CD4-positive, CD25-positive, alpha-beta regulatory T cell (primary cell): ENCODE measurements at places on chromosomes 3 and 15. TPM values are rescaled to one million over a fixed set of nuclear protein-coding genes. Genes with fewer than 3 reads are reported as not detected.

The CPN2 gene
- total RNA-seq, result not detected

The ZNF660 gene
- total RNA-seq, result not detected

The DHFR2 gene
- total RNA-seq, result 2.9 TPM

The GABRA5 gene
- not detected for total RNA-seq

The LEKR1 gene
- 0.99 TPM for total RNA-seq

The GNAT1 gene
- not detected for total RNA-seq

The SLC15A2 gene
- total RNA-seq, result 1.8 TPM

The SLC25A36 gene
- total RNA-seq, result 104 TPM

The RPL15 gene
- total RNA-seq, result 1,532 TPM

The ARPP21 gene
- total RNA-seq, result not detected

The WNT5A gene
- total RNA-seq, result not detected

The DNASE1L3 gene
- total RNA-seq, result not detected

The SV2B gene
- not detected for total RNA-seq

The PLAAT1 gene
- not detected for total RNA-seq

The PLA2G4E gene
- total RNA-seq, result not detected

DNA sequence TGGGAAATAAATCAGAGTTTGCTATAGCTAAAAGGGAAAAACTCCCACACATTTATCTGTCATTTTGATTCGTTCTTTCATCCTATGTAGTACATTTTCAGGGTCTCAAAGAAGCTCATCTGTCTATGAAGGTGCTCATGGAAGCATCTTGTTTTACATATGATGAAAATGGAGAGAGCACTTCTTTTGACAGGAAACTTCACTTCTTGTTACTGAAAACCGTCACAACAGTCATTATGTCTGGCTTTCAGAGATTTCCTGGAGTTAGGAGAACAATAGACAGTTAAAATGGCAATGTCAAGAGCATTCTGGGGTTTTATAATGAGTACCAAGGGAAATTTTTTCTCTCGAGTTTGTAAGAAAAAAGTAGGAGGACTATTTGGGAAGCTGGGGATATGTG lies 83.3 kb downstream of the TMEM108 start:
- no peak for DNase-seq

- no peak for DNase-seq
These were observed 48.5 kb downstream of the RLBP1 start for GRCh38 chr15:89172921-89173320.

DNA sequence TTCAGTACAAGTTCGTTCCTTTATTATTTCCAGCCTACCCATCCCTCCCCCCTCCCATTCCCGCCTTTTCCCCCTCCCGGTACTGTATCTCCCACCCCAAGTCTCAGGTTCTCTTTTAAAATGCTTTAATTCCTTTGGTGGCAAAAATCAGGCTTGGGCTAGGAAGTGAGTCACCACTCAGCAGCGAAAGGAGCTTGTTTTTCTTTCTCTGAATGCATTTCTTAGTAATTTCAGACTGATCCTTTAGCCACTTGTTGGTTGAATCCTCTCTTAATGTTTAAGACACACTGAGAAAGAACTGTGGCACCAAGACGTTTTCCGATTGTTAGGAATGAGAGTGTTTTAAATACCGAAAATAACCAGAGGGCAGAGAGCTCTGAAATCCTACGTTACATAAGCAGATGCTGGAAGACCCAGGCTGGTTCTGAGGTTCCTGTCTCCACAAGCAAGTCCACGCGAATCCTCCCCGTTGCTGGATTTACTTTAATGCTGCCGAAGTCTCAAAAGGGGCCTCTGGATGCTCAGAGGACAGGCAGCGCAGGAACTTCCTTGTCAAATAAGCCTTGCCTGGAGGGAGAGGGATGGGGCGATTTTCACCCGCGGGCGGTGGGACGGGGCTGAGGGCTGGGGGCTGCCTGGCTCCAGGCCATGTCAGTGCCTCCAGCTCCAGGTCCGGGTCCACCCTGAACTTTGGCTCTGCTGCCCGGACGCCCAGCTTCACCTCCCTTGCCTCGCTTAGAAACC lies 854 bp upstream of the COL8A1 start:
- DNase-seq, result no peak

GRCh38 chr3:50151728-50152127 lies 3.4 kb upstream of the SEMA3F start:
- no peak for DNase-seq

DNA sequence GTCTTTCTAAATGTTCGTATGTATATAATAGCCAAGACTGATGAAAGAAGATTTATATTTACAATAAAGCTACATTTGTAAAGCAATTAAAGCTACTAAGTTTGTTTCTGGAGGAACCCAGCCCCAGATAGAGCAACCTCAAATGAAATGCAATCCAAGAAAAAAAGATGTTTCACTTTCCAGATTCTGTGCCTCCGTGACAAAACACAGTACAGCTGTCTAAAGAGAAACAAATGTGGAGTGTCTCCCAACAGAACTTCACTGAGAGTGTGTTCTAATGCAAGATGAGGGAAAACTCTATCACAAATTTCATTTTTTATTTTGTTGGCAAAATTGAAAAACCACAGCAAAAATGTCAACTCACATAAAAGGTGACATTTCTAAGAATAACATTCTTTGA lies 317.0 kb downstream of the OCA2 start:
- no peak for DNase-seq

- DNase-seq, result no peak
These were observed 15.9 kb downstream of the BSN start for GRCh38 chr3:49570028-49570654.

DNA sequence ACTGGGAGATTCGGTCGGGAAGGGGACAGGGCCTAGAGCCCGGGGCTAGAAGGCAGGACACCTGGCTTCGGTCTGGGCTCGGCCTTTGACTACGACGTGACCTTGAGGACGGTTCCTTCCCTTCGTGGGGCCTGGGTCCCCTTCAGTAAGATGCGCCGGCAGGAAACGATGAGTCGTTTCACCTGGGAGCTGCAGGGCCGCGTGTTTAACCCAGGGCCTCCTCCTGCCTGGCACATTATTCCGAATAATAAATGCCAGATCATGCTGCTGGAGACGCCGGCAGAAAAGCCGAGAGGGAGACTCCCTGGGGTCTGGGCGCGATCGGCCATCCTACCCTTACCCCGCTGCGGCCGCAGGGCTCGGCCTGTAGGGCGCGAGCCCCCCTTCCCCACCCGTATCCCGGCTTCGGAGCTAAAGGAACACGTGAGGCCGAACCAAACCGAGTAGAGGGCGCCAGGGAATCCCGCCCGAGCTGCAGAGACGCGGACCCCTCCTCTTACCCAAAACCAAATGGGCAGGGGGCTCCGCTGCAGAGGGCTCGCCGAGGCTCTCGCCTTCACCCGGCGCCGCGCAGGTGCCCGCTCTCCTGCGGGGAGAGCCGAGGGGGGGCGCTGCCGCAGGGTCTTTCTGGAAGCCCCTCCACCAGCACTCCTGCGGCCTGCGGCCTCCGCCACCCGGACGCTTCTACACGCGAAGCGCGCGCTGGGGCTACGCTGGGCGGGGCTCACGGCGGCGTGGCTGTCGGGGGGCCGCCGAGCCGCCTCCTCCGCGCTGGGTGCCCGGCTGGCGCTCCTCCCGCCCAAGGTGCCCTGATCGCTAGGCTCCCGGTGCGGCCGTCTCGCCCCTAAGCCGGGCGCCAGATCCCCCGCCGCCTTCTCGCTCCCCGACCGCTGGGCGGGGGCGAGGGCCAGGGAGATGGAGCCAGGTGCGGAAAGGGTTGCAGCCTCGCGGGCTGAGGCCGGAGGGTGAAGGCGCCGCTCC lies at the start of gene BDH1:
TSS of gene BDH1 (minus strand) at position 688 of the 981 bp plus-strand sequence. CDS start 9,525 bp downstream, outside the sequence.
- DNase-seq, result peak; percentile 45

DNA sequence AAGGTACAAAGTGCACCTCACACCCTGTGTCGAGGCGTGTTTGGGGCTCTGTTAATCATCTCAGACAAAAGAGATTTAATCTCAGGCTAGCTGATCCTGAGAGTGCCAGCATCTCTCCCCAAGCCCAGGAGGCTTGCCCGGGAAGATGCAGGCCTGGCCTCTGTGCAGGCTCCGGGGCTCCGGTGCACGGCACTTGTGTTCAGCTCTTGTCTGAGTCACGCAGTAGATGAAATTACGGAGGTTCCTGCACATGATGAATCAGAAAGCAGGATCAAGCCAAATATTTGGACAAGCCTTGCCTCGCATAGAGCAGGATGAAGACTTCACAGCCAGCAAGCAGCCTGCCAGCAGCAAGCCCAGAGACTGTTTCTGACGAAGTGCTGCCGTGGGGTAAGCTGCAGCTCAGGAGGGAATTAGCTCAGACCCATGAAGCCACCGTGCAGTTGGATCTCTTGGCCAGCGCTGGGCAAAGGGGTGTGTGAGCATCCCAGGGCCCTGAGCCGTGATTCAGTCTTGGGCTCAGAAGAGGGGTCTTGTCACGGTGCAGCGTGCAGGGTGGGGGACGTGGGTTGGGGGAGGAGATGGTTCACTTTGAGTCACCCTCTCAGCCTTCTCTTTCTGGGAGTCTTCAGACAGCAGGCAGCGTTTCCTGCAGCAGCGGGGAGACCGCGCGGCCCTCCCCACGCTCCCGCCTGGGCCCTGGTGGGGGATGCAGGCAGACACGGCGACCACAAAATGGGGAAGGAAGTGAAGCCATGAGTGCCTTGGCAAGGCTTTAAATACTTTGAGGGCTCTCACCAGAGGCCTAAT lies 89.2 kb upstream of the MEF2A start:
- DNase-seq, result peak; percentile 24

DNA sequence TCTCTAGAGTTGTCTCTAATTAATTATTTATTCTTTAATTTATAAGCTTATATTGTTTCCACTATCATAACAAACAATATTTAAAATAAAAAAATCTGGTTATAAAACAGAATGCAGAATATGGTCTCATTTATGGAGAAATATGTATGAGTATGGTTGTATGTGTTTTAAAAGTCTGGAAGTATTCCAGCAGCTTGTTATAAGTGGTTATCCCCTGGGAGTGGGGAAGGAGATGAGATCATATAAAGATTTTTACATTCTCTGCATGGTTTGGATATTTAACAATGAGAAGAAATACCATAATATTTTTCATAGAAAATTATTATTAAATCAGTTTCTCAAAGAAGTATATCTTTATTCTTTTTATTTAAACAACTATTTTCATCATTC lies 135.4 kb upstream of the MB21D2 start:
- no peak for DNase-seq

GRCh38 chr3:152175528-152175889 lies 93.2 kb upstream of the MBNL1 start:
- no peak for DNase-seq

- DNase-seq, result no peak
These were observed 56.6 kb upstream of the ARHGEF3 start for GRCh38 chr3:56858331-56858730.

- DNase-seq, result no peak
These were observed 956 bp downstream of the ZIC1 start for GRCh38 chr3:147410116-147410525.

GRCh38 chr3:42688487-42689420 lies 3.4 kb downstream of the KLHL40 start:
- no peak for DNase-seq

GRCh38 chr3:171049861-171050444 lies 23.4 kb upstream of the SLC2A2 start:
- peak; percentile 34 for DNase-seq

GRCh38 chr3:99163314-99163713 lies 261.8 kb upstream of the DCBLD2 start:
- no peak for DNase-seq

DNA sequence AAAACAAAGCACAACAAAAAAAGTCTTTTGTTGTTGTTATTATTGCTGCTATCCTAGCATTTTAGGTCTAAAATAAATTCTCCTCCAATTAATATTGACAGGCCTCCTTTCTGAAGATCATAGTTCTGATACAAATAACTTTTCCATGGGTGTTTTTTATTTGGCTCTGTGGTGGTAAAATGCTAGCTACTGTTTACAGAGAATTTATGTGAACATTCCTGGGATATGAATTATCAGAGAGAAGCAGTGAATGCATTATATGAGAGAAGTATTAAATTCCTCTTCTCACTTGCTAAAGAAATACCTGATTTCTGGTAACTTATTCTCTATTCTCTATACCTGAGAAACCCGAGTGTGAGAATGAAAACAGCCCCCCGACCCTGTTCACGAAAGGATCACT lies 57.5 kb upstream of the TMCO5A start:
- no peak for DNase-seq

DNA sequence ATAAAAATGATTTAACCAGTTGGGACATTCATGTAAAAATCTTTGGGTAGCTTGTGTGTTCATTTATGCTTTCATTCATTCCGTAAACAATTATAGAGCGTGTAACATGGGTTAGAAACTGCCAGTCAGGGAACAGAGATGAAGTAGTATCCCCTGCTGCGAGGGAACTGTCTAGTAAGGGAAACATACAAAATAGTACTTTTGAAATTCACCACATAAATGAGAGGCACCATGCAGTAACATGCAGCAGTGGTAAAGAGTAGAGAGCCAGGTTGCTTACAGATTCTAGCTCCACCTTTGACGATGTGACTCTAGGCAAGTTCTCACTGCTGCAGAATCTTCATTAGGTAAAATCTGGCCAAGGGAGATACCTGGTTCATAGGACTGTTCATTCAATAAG lies 938 bp downstream of the DZIP3 start:
- no peak for DNase-seq

DNA sequence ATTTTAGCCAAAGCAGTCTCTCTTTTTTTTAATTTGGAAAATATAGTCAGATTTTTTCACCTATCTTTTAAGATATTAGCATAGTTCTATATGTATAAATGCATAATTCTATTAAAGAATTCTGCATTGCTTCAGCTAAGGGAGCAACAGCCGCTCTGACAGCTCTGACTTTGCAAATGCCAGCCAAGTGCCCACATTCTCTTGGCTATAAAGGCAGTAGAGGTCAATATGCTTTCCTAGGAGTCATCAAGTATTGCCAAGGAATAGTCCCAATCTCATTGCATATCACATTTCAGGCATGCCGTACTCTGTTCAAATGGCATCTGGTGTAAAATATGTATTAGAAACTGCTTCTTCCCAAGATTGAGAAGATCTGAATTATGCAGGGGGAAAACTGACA lies 161.4 kb downstream of the RPLP1 start:
- DNase-seq, result no peak

DNA sequence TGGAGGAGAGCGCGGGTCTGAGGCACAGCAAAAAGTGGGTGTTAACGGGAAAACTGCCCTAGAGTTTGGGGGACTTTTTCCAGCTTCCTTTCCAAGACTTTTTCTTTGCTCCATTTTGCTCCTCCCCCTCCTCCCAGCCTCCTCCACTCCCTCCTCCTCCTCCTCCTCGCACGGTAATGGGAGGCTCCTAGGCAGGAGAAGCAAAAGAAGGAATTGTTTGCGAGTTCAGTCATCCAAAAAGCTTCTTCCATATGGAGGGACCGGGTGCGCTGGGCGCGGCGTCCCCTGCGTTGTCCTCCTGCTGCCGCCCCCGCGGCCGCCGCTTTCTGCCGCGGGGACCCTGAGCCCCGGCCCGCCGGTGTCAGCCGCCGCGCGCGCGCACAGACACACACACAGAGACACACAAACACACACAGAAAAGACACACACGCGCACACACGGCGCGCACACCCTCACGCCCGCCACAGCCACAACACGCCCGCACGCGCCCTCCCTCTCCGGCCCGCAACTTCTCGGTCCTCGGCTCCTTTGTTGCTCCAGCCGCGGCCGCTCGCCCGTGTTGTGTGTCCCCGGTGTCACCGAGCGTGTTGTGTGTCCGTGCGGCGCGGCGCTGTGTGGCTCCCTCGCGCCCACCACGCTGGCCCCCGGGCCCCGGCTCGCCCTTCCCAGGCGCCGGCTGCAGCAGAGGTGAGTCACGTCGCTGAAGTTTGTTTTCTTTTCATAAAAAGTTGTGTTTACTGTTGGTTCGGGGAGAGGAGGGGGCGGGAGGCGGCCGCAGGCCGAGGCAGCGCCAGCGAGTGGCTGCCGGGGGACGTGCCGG lies at the start of gene BOC:
TSS of gene BOC (plus strand) at position 228 of the 820 bp plus-strand sequence. CDS start 38,246 bp downstream, outside the sequence.
- no peak for DNase-seq

GRCh38 chr3:39668420-39668819 lies 141.0 kb upstream of the MYRIP start:
- DNase-seq, result no peak
